ENCODE measurements at places on chromosomes 12 and 14.

DNA sequence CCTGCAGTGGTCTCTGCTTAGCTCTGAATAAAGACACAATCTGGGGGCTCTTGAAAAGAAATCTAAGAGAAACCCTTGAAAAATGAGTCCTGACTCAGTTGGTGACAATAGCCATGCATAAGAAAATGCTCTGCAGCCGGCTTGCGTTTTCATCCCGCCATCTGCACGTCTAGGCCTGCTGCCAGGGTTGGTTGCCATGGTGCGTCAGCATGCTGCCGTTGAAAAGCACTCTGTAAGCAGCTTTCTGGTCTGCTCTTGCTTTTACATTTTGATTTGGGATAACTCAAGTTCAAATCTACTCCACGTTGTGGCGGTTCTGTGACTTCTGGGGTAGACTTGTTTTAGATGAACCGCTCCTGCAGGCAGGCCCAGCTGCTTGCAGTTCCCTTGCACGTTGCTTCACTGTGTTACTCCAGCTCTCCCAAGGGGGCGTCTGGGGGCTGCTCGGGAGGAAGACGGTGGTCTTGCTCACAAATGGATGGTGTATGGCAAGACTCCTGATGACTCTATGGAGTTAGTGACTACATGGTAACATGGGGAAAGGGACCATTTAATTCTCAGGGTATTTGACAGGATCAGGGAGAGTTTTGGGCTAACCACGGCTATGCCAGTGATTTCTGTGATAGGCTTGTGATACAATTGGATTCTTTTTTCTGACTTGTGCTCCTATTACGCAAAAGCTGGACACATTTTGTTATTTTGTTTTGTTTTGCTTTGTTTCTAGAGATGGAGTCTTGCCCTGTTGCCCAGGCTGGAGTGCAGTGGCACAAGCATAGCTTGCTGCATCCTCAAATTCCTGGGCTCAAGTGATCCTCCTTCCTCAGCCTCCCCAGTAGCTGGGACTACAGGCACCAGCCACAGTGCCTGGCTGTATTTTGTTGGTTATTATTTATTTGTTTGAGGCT is 15.8 kb downstream of the WNT5B start:
- DNase-seq = no peak

DNA sequence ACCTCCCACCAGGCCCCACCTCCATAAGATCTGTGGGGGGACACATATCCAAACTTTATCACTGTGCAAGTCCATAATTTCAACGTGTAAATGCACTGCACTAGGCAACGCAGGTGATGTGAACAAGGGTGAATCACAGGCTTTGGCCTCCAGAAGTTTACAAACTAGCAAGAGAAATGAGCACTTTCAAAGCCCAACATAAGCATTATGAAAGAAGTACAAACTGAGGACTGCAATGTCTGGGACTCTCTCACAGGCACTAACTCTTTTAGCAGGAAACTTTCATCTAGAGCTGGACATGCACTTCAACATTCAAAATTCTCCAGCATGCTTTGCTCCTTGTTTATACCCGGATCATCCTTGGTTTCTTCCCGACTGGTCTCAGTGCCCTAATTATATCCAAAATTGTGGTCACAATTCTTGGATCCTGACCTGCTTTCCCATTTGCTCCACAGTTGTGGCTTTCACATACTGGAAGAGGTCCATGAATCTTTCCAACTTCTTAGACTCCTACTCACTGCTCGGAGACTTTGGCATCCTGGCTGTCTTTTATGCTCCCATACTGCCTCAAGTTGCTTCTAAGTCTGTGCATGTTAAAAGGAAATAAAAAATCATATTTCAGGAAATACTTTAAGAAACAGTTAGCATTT is 44.9 kb upstream of the STRAP start:
- no peak for DNase-seq

DNA sequence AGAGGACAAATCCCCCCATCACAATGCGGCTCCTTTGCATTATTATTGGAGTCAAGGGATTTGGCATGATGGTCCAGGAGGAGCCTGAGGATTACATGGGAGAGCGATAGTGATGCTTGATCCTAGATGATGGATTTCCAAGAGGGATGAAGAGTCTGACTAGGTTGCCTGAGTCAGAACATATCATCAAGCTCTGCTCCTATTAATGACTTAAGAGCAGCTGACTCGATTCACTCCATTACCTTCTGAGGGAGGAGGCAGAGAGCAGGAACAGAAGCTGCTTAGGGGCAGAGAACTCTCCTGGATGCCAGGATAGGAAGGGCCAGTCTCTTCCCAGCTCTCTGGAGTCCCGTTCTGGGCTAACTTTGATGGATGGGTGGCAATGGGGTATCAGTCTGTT is 54.0 kb upstream of the CISTR start:
- no peak for DNase-seq

DNA sequence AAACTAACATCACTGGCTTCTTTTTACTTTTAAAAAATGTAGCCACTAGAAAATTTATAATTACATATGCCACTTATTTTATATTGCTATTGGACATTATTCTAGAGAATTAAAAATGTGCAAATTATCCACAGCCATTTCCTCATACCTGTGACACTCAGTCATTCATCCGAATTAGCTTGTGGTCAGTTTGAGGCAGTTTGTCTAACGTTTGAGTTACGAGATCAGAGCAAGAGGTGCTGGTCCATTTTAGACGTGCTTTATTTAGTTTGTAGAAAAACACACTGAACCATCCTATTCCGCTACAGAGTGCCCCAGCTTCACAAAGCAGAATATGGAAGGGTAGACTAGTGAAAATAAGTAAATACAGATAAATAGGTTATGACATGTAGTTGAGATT is 513.0 kb downstream of the NRXN3 start:
- no peak for DNase-seq

DNA sequence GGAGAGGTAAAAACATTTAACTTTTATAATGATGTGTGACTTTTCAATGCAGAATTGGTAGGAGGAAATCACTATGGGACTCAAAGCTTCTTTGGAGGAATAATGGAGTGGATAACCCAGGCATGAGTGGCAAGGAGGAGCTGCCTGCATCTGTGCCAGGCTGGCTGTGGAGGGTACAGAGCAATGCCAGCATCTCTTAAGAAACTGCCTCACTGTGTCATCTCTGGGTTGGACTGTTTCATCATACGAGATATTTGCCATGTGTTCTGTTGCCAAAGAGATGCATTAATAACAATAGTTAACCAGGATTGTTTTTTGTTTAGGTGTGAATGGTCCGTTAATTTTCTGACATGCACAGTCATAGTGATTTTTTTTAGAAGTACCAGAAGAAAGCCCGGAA is 183.7 kb upstream of the NTF3 start:
- DNase-seq = no peak

DNA sequence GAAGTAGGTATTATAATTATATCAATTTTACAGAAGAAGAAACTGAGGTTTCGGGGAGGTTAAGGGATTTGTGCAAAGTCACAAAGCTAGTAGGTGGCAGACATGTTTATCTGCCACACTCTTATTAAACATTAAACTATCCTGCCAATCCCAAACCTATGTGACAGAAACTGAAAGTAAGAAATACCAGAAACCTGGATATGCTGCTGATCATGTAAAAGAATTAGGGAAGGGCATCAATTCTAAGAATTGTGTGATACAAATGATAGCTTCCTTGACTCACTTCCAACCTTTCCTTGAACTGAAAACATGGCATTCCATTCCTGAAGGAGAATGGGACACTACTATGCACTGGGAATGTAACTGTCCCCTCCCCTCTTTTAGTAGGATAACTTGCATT is 16.9 kb downstream of the TAOK3 start:
- DNase-seq = no peak

DNA sequence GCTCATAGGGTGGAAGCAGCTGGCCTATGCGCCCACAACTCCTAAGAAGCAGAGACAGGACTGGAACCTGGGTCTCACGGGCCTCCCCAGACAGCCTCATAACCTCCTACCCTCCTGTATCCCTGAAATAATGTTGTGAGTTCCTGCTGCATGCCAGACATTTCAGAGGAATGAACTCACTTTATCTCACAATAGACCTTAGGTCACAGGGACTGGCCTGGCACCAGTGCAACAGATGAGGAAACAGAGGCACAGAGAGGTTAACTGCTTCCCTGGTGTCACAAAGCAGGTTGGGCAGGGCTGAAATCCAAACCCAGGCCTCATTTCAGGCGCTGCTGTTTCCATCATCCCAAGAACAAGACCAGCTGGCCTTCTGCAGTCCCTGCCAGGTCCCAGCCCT is 5.3 kb downstream of the PHETA1 start:
- no peak for DNase-seq

DNA sequence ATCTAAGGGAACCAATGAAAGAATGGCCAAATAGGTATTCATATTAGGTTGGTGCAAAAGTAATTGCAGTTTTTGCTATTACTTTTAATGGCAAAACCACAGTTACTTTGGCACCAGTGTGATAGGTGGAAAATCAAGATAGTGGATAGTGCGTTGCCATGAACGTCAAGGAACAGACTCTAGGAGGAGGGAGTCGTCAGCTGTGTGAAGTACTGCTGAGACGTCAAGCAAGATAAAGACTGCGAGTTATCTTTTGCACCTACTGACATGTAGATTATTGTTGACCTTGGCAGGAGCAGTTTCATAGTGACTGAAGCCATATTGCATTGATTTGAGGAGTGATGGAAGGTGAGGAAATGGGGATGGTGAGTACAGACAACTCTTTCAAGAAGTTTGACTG is 8.3 kb downstream of the YLPM1 start:
- no peak for DNase-seq

DNA sequence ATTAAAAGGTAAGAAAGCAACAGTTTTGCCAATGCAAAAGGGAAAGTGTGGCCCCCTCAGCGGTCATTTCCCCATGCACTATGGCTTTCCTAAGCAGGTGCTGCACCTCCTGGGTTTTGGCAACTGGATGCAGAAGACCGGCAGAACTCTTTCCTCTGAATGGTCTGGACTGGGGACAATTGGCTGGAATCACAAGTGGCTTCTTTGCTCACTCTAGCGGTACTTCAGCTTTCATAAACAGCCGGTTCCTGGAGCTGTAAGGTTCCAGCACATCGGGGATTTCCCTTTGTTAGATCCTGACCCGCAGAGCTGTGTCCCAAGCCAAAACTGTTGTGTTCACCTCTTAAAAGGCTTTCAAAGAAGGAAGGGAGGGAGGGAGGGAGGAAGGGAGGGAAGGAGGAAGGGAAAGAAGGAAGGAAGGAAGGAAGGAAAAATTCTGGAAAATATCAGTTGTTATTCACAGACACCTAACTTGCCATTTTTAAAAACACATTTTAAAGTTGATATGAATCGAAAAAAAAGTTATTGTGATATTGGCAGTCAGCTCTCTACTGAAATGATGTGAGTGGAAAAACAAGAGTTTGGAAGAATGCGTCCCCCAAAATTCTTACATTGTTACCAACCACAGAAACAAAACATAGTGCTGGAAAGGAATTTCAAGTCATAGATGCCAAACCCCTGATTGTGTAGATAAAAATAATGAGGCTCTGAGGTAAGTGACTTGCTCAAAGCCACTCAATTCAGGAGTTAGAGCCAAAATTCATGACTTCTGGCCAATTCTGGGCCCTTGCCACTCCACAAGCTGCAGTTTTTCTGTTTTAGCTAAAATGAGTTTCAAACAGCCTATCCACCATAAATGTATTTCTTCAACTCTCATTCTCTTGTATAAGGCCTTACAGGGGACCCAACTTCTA is 220.6 kb upstream of the HMGA2 start:
- no peak for DNase-seq

DNA sequence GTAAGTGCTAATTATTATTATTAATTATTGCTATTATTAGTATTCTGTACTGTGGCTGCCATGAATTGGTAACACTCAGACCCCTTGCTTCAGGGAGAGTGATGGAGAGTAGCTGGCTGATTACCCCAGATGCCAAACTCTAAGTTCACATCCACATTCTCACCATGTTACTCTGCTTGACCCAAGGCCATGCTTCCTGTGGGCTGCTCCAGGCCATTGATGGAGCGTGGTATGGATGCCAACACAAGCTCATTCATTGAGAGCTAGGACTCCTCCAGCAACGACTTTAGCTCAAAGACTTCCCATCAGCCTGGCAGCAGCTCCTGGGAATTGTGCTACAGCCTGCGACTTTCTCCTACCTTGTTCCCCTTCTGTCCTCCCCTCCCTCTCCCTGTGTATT is 233.4 kb downstream of the MSRB3 start:
- DNase-seq = no peak

DNA sequence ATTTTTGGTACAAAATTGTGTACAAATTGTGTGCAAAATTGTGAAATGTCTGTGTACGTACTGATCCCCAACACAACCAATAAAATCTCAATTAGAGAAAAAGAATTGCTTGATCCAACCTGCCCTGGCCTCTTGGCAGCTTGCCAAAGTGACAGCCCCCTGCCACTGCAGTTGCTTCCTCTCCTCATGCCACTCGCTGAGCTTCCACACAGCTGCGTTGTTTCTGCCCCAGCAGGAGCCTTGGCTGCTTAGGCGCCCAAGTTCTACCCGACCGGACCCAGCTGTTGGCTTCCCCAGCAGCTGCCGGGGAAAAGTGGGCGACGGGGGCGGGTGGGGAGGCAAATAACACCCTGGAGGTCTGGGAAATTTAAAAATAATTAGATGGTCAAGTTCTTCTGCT is 171.8 kb upstream of the ATF7IP start:
- no peak for DNase-seq

DNA sequence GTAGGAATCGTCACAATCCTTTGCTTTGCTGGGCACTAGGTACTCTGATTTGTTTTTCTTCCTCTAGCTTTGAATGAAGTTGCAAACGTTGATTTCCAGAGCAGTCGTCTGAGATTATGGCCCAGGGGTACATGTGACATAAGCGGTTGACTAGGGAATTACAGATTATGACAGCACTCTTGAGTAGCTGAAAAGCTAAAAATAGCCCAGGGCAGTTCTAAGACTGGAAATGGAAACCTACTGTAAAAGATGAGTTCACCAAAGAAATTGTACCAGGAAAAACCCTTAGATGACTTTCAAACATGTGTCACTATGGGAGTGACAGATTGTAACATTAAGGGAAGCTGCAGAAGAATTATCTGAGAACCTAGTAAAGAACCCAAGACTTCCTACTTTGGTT is 108.5 kb downstream of the ANO6 start:
- DNase-seq = no peak

GRCh38 chr12:16323010-16323409 is 24.4 kb upstream of the MGST1 start:
- no peak for DNase-seq

DNA sequence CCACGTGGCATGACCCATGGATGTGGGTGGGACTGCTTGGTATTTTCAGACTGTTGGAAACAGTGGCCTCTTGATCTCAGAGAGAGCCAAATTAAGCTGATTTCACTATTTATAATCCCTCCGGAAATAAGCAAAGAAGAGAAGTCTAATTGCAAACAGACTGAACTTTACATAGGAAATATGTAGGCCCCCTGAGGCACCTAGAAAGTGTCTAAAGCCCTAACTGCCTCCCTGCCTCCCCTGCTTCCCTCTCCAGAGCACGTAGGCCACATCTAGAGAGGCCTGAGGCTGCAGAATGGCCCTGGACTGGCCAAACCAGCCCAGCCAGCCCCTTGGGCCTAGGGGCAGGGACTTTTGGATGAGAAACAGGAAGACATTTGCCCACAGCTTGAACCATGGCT is 123.8 kb downstream of the ZFP36L1 start:
- DNase-seq = no peak

All from stimulated activated CD4-positive, alpha-beta T cell treated with anti-CD3 and anti-CD28 coated beads, TNF-alpha, amount 100 ng/mL, for 24 hours (primary cell).